ENCODE measurements at places on chromosomes 2 and 18.
A peak's percentile ranks its signal among the peaks of the same experiment; 100 is the strongest.

GRCh38 chr18:46035696-46036680 lies 36.1 kb downstream of the PSTPIP2 start:
- no peak for DNase-seq

GRCh38 chr2:197034292-197034691 lies 107.8 kb upstream of the PGAP1 start:
- no peak for DNase-seq

GRCh38 chr18:52499644-52500043 lies 159.6 kb downstream of the DCC start:
- DNase-seq = no peak

DNA sequence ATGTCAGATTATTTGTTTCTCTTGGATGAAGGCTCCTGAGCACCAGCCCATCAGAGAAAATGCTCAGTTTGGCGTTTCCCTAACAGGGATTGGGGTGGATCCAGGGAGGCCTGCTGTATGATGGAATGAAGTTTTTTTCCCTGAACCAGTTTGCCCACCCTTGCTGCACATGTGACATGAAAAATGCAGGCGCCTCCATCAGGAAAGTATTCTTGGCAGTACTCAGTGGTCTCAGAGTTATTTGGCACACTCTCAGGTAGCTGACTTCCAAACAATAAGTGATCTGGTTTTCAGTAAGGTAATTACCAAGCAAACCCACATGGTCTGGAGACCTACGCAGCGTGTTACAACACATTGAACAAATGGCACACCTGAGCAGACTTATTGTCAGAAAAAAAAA lies 254.9 kb downstream of the PAX3 start:
- no peak for DNase-seq

DNA sequence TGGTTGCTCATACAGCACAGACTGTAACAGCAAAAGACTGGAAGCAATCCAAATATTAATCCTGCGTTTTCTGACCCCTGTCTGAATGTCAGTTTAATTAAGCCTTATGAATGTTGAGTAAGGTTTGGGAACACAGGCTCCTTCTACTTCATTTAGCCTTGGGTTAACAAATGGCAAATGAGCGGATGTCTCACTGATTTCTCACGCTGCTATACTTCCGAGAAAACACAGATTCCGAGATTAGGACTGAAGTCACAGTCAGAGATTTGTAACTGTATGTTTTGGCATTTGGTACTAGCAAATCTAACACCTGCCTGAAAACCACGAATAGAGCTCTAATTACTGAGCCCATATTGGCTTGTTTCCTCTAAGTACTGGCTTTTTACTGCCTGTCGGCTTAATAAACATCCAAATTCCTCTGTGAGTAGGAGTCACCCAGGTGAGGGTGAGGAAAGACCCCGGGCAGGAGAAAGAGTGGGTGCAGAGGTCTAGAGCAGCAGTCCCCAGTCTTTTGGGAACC lies 10.6 kb downstream of the MC5R start:
- DNase-seq = no peak

- DNase-seq = no peak
These were observed 193.6 kb downstream of the NRXN1 start for GRCh38 chr2:50838316-50838715.

GRCh38 chr18:77067291-77068061 lies 65.1 kb downstream of the MBP start:
- peak; percentile 67 for DNase-seq

- no peak for DNase-seq
These were observed 284.1 kb downstream of the DSEL start for GRCh38 chr18:67232406-67232805.

- DNase-seq = no peak
These were observed 67.2 kb upstream of the ATL2 start for GRCh38 chr2:38444247-38444646.

DNA sequence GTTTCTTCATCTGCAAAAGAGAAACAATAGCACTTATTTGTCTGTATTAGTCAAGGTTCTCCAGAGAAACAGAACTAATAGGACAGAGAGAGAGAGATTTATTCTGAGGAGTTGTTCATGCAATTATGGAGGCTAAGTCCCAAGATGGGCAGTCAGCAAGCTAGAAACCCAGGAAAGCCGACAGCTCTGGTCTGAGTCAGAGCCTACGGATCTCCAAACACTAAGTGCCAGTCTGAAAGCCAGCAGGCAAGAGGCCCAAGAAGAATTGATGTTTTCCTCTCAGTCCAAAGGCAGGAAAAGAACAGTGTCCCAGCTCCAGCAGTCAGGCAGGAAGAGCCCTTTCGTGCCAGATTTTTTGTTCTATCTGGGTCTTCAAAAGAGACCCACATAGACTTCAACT lies 36.5 kb upstream of the SLC66A3 start:
- no peak for DNase-seq
